ENCODE measurements at places on chromosomes 5 and 9.

GRCh38 chr5:134003064-134003816, 1.5 kb downstream of the VDAC1 start:
- no peak for DNase-seq

GRCh38 chr9:17230646-17231045, 95.8 kb downstream of the CNTLN start:
- DNase-seq, result no peak

GRCh38 chr5:68299575-68299974, 84.0 kb downstream of the PIK3R1 start:
- DNase-seq, result no peak

DNA sequence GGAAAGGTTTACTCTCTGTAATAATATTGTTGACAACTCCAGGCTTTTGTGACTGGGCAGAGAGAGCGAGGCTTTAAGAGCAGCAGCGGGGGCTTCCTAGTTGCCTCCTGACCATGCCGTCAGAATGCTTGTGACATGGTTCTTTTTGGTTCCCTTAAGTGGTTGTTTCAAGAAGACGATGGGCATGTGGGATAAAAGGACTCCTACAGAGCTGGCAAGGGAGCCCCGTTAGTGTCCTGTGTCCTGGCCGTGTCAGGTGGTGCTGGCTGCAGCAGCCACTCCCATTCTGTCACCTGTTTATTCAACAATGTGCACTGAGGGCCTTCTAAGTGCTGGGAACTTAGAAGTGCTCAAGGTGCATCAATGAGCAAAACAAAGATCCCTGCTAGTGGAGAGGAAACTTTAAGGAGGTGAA, 19.7 kb downstream of the LCP2 start:
- no peak for DNase-seq

GRCh38 chr9:77177894-77178794, 810 bp downstream of the VPS13A start:
- DNase-seq, result no peak

GRCh38 chr5:34804913-34805312, 34.1 kb upstream of the TTC23L start:
- DNase-seq, result no peak

GRCh38 chr9:126625329-126626126, 11.8 kb downstream of the LMX1B start:
- no peak for DNase-seq

DNA sequence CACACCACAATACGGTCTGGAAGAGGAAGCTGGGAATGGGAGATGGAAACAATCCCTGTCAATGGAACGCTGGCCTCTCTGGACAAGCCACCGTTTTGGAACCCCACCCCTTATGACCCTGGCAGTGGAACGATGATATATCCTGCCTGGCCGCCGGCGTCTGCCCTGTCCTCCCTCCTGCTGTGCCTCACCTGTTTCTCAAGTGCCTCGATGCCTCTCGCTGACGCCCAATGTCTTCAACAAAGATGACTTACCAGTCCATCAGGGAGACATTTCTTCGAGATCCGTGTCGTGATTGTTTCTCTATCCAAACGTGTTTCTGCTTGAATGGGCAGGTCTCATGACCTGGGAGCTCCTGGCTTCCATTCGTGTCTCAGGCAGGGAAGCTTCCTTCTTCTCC, 476.5 kb downstream of the SPATA31A7 start:
- DNase-seq, result no peak

GRCh38 chr5:58410441-58410840, 49.4 kb downstream of the PLK2 start:
- peak; percentile 51 for DNase-seq

DNA sequence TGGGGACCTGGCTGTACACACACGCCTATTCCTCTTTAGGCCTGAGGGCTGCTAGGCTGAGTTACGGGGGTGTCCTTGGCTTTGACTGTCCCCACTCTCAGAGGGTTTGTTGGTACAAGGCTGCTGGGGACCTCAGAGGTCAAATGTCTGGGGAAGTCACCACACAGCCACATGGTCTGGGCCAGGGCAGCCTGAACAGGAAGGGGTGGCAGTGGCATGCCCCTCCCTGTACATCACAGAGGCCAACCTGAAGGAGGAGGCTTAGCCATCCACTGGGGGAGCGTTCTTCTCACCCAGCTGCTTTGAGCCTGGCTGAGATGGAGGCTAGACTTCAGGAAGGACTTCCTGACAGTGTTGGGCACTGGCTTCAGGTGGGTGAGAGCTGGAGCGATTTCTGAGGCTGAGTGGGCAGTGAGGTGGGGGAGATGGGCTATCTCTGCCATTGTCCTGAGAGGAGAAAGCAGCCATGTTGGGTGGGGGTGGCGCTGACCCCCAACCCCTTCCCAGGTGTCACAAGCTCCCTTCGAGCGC, 36.3 kb downstream of the CXXC5 start:
- DNase-seq, result no peak

- DNase-seq, result no peak
Observed at GRCh38 chr5:176895831-176896230, 3.3 kb downstream of the HK3 start.

- DNase-seq, result peak; percentile 60
Observed at GRCh38 chr5:126471875-126472537, 48.8 kb downstream of the GRAMD2B start.

DNA sequence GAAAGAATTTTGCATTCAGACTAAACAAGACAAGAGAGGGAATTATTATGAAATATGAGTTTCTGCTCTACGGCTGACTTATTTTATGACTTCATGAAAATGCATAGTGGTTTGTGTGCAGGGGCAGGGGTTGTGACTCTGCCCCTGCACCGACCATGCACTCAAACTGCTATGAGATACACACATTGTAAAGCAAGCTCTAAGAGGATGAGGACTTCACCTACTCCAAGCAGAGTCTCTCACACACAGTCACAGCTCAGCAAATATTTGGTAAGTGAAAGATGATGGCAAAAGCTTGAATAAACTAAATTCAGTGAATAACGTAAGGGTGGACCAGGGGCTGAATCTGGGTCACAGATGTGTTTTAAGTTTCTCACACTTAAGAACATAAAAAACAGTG, 542.9 kb downstream of the PRELID2 start:
- no peak for DNase-seq

DNA sequence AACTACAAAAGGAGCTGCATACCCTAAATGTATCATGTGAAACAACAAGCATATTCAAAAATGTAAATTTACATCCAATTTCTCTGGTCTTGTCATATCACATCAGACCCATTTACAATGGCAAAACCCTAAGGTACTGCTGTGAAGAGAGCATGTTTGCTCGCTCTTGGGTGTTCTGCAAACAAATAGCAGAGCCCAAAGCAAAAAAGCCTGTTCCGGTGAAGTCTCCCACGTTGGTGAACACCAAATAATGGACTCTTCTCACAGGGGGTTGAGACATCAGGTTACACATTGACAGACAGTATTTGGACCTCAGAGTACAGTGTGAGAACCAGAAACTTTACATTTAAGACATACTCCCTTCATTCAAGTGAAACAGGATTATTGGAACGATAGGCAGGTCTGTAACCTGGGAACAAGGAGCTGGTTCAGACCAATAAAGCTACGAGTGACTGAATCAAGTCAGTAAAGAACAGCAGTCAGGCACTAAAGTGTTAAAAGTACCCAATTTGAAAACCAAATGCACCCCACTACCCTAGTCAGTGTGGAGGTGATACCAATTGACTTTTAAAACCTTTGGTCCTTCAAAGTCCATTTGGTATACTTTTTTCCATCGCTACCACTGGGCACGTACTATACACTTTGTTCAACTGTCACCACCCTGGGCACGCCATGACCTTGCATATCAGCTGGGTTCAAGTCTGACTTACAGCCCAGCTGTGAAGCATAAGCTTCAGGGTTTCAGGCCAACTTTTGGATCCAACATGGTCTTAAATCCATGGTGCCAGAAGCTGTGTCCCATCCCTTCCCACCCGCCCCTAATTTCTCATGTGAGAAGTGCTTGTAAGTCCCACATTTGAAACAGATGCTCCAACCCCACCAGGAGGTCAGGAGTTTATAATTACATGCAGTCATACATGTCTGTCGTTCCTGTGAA, 36.4 kb downstream of the ETF1 start:
- no peak for DNase-seq

GRCh38 chr5:42828671-42829070, 17.0 kb upstream of the SELENOP start:
- DNase-seq, result no peak

DNA sequence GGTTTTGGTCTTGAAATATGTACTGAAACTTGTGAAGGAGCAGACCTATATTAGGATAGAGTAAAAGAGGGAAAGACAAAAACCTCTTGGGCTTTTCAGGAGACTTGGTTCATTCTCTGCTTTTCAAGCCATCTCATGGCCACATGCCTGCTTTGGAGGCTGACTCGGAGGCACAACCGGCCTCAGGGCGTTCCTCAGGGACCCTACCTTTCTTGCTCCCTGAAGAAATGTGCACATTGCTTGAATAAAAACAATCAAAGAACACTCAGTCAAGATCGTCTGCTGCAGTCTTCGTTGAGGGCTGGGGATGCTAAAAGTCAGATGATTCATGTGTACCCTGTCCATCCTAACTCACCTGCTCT, 994 bp downstream of the IRGM start:
- no peak for DNase-seq

- no peak for DNase-seq
Observed at GRCh38 chr9:20805766-20806165, 121.7 kb downstream of the FOCAD start.

GRCh38 chr5:34930462-34930844, 1.1 kb downstream of the DNAJC21 start:
- DNase-seq, result peak; percentile 16

- DNase-seq, result no peak
Observed at GRCh38 chr5:28914297-28914696, 1875.9 kb upstream of the CDH9 start.

- DNase-seq, result no peak
Observed at GRCh38 chr9:3508521-3509291, 17.1 kb downstream of the RFX3 start.

- no peak for DNase-seq
Observed at GRCh38 chr5:88507261-88507660, 238.6 kb upstream of the TMEM161B start.

DNA sequence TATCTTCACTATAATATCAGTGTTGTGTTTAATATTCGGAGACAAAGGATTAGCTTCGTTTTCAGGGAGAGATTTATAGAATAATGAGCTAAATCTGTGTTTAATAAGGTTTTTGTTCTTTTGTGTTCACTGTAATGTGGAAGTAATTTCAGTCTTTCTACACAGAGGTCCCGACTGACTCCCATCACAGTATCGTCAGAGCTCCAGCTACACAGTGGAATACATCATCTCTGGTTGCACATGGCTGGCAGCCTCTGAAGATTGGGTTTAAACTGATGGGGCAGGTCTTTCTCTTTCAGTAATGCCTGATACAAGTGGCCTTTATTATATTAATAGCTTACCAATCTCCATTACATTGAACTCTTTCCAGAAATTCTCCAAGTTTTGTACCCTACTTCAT, 736.7 kb upstream of the RIOK2 start:
- no peak for DNase-seq

GRCh38 chr5:148820461-148821395, 5.7 kb upstream of the ADRB2 start:
- no peak for DNase-seq

GRCh38 chr5:101991486-101991885, 304.6 kb downstream of the SLCO4C1 start:
- no peak for DNase-seq

GRCh38 chr9:90065851-90066250, 461.0 kb downstream of the GADD45G start:
- no peak for DNase-seq

GRCh38 chr9:82454509-82455190, 466.1 kb downstream of the SPATA31D1 start:
- DNase-seq, result no peak

DNA sequence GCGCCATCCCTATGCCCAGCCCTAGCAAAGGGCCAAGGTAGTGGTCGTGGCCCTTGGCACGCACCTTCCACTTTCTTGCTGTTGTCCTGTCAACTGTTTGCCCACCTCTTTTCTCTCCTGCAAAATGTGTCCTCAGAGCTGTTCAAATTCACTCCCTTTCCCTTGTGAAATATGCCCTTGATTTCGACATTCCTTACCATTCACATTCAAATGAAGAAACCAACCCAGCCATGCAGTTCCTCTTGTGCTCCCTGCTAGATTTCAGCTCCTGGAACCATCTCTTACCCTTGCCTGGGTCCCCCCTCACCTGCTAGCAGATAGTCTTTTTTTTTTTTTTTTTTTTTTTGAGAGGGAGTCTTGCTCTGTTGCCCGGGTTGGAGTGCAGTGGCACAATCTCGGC, 19.6 kb upstream of the HRH2 start:
- DNase-seq, result no peak

- DNase-seq, result no peak
Observed at GRCh38 chr9:136942881-136943230, 1.7 kb downstream of the FBXW5 start.

DNA sequence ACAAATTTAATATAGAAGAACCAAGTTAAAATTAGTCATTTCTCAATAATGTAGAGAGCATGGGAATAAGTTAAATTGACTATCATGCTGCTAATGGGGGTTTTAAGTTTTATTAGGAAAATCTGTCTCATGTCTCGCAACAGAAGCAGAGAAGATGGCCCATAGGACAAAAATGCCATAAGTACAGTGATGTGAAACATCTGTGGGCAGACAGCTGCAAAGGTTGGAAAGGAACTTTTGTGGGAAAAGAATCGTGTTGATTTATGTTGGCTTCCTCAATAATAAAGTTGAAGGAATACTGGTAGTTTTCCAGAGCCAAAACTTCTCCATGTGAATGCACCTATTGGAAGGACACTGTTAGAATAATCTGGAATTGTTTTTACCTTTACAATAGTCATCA, 44.8 kb downstream of the VCAN start:
- no peak for DNase-seq

DNA sequence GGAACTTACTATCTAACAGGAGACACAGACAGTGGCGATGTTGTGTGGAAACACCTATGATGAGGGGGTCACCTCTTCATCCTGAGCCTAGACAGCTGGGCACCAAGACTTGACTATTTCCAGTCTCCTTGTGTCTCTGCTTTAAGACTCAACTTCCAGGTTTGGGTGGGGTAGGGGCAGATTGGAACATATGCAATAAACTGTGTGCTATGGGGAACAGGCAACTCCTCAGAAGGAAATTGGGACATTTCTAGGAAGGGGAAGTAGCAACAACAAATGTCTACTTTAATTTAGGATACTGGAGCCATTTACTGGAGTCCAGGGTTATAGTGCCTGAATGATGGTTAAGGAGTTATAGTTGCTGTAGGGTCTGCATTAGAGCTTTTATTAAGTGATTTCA, 57.3 kb downstream of the FGF18 start:
- DNase-seq, result no peak

DNA sequence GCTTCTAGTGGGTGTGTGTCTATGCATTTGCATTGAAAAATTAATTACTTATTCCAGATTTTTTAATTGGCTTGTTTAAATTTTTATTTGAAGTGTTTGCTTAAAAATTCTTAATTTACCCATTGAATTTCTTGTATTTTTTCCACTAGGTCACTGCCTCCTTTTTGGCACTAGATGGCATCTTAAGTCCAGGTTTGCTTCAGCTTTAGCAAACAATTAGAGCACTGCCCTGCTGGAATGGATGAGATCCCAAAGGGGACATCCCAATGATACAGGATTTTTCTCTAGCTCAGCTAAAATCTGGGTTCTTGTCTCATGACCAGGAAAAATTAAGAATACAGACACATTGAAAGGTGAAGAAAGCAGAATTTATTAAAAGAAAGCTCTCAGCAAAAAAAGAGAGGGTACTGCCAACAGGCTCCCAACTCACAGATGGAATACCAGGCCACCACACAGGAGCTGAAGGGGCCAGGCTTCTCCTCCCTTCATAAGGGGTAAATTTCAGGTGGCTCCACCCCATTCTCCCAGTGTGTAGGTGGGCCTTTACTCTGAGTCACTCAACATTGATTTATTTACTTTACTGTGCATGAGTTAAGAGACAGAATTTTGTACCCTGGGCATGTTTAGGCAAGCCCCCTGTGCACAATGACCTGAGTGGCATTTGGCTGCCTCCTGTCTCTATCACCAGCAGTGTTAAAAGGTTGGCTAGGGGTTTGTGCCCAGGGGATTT, 532.4 kb downstream of the ANXA1 start:
- peak; percentile 5 for DNase-seq
